SW480 (cell line): ENCODE measurements at places on chromosomes 1 and 21.

- DNase-seq: no peak
Observed at GRCh38 chr1:18939398-18940302, 16.8 kb downstream of the IFFO2 start.

GRCh38 chr1:89311757-89312156 lies 39.1 kb upstream of the GBP5 start:
- DNase-seq: no peak

DNA sequence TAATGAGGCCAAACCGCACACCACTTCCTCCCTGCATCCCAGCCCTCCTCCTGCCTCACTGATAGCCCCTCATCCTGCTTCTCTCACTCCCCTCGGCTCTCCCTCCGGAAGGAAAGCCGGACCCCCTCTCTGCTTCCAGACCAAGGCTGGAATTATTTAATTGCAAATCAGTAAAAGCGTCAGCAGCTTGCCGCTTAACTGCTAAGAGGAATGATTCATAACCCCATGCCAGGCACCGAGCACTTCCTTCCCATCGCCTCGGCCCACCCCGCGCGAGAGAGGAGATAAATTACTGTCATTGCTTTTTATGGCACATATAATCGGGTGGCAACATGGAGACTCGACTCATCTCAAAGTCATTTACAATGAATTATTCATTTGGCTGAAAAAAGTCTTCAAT lies 77.3 kb downstream of the UBIAD1 start:
- no peak for DNase-seq

DNA sequence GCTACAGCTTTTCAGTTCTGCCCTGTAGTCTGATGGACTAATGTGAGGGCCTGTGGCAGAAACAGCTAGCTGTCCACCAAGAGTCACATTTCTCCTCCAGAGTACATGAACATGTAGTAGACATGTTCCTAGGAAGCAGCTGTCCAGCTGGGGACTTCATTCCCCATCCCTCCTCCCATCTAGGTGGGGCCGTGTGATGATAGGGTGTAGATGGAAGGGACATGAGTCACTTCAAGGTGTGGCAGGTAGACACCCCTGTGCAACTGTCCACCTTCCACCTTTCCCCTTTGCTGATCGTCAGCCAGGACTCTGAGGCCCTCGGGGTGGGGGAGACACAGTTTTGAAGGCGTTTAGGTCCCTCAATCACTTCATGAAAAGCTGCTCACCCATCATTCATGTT lies 3.6 kb upstream of the RD3 start:
- DNase-seq: peak; percentile 91

DNA sequence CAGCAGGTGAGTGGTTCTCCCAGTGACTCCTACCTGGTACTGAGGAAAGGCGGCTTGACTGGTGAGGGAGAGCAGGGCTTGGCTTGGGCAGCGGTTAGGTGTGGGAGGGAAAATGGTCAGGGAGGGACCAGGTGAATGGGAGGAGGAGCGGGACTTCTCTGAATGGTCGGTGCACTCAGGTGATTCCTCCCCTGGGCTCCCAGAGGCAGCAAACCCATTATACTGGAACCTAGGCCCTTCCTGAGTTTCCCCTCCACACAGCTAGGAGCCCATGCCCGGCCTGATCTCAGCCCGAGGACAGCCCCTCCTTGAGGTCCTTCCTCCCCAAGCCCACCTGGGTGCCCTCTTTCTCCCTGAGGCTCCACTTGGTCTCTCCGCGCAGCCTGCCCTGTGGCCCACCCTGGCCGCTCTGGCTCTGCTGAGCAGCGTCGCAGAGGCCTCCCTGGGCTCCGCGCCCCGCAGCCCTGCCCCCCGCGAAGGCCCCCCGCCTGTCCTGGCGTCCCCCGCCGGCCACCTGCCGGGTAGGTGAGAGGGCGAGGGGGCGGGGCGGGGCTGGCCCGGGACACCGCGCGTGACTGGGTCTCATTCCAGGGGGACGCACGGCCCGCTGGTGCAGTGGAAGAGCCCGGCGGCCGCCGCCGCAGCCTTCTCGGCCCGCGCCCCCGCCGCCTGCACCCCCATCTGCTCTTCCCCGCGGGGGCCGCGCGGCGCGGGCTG lies 2.3 kb downstream of the ARTN start:
- peak; percentile 87 for DNase-seq

GRCh38 chr1:215192306-215192705 lies 109.8 kb downstream of the KCNK2 start:
- DNase-seq: no peak

DNA sequence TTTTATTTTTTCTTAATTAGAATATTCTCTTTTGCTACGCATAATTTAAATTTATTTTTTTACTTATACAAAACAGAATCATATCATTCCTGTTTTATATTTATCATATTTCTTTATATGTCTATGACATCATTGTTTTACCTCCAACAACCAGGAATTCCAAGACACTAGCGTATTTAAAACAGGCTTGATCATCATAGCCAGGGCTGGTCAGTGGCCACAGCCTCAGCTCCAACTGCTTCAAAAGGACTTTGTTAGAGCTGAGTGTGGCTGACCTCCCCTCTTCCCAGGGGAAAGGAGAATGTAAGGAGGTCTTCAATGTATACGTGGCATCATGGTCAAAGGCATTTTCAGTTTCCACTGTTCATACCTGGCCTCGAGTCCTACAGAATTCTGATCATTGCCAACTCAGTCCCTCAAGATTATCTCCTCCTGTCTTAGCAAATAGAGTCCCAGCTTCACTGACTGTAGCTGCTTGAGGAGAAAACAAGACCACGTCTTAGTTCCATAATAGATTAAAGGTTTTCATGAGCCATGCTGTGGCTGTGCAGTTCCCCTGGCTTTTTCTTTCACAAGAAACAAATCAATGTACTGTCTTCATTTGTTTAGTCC lies 444.0 kb downstream of the PTPRC start:
- DNase-seq: no peak

GRCh38 chr21:46393941-46394594 lies 64.6 kb upstream of the DIP2A start:
- no peak for DNase-seq

GRCh38 chr1:41019353-41019745 lies 2.2 kb downstream of the SLFNL1 start:
- no peak for DNase-seq

DNA sequence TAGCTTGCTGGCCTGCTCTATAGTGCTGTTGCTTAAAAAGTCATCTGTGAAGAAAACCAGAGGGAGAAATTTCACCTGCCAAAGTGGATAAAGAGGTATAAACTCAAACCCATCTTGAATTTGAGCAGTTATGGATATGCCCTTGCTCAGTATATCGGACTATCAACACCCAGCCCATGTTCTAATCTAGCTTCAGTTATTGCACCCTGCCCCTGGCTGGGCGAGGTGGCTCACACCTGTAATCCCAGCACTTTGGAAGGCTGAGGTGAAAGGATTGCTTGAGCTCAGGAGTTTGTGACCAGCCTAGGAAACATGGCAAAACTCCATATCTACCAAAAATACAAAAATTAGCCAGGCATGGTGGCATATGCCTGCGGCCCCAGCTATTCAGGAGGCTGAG lies 13.3 kb downstream of the LIX1L start:
- no peak for DNase-seq

DNA sequence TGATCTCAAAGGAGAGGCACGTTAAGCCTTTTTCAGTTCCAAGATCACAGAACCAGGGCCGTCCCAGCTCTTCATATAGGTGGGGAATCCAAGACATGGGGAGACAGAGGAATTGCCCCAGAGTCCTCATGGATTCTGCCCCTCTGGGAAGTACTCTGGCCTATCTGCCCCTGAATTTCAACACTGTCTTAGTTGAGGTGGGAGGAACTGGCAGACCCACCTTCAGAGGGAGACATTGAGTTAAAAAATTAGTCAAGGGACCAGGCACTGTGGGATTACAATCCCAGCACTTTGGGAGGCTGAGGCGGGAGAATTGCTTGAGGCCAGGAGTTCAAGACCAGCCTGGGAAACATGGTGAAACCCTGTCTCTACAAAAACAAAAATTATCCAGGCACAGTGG lies 2.1 kb upstream of the KNCN start:
- DNase-seq: no peak

- DNase-seq: no peak
Observed at GRCh38 chr21:37469441-37469840, 102.9 kb downstream of the DYRK1A start.

GRCh38 chr21:18424276-18424675 lies 20.7 kb upstream of the TMPRSS15 start:
- no peak for DNase-seq

GRCh38 chr1:56797065-56797685 lies 22.0 kb downstream of the FYB2 start:
- DNase-seq: peak; percentile 71
